ENCODE measurements at places on chromosomes 1 and 21.

DNA sequence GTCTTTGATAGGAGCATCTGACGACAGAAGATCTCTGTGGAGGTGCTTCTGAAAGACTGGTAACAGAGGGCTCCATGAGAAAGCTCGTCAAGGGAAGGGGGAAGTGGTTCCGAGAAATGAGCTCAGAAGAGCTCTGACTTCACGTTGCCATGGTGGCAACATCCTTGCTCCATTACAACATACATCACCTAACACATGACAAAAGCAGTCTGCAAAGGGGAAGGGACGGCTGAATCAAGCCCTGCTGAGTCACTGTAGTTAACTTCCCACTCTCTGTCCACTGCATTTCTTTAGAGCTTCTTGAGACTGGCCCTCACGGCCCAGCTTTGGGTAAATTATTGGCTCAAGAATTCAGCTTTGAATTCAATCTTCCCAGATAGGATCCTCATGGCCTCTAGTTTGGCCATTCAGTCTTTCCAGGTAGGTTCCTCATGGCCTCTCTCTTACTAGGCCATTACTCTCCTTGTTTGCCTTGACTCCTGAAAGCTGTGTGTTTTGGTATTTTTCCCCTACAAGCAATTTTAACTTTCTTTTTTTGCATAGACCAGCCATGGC lies 88.0 kb upstream of the ZNF648 start:
- DNase-seq: peak; percentile 16

GRCh38 chr1:202283379-202283844 lies 58.3 kb downstream of the UBE2T start:
- DNase-seq: peak; percentile 99

DNA sequence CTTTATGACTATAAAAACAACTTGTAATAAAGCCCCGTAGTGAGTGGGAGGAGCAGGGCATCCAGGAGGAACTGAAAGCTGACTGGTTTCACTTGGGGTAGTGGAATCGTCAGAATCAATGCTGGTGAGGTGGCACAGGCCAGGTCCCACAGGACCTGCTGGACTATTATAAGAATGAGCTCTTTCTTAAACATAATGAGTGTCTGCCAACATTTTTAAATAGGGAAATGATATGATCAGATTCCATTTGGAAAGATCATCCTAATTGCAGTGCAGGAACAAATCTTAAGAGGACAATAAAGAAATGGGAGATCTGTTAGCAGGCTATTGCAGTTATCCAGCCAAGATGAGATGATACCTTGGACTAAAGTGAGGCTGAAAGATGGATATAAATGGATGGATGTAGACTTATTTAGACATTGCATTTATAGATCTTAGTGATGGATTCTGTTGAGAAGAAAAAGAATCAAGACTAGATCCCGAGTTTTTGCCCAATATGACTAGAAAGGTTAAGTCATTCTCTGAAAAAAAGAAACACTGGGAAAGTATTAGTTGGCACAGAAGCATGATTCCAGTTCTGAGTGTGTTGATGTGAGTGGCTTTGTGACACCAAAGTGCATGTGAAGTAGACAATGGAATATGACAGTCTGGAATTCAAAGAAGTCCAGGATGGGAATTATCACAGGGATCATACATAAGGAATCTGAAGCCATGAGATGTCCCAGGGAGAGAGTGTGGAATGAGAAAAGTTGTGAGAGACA lies 153.3 kb upstream of the SGIP1 start:
- DNase-seq: no peak

- DNase-seq: no peak
These were observed 65.8 kb downstream of the LMO4 start for GRCh38 chr1:87394513-87394912.

DNA sequence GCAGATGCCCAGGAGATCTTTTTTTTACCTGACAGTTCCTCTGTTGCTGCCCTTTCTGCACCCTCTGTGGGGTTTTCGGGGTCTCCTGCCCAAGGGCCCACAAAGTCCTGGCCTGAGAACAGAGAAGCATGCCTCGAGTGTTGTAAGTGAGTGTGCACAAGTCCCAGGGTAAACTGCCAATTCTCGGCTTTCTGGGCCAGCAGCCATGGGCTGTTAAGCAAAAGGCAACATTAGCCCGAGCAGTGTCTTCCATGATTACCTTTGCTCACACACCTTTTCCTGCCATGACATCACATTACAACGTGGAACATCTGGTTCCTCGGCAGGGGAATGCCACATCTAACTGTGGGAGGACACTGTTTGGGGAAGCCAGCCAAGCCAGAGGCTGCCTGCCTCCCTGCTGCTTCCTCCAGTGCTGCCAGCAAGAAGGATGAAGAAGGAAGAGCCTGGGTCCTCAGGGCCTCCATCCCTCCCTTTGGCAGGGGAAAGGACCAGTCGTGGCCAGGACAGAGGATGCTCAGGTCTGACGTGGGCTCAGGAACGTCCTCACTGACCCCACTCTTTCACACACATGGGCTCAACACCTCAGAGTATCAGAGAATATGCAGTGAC lies 485.9 kb downstream of the OMA1 start:
- DNase-seq: no peak

- no peak for DNase-seq
These were observed 11.5 kb upstream of the NTPCR start for GRCh38 chr1:232938926-232939325.

DNA sequence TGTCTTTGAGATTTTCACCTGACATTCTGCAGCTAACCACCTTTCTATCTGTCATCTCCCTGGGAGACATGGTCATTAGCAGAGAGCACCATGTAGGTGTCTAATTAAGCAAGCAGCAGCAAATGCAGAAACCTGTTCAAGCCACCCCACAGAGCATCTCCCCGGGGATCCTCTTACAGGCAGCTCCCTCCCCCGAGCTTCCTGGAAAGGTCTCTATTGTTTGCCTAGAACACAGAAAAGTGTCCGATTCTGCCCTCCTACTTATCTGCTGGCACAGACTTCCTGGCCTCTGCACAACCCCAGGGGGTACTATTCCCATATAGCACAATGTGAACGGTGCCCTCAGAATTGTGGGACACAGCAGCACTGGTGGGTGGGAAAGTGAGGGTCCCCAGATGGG lies 46.1 kb downstream of the PLEKHA6 start:
- DNase-seq: no peak

DNA sequence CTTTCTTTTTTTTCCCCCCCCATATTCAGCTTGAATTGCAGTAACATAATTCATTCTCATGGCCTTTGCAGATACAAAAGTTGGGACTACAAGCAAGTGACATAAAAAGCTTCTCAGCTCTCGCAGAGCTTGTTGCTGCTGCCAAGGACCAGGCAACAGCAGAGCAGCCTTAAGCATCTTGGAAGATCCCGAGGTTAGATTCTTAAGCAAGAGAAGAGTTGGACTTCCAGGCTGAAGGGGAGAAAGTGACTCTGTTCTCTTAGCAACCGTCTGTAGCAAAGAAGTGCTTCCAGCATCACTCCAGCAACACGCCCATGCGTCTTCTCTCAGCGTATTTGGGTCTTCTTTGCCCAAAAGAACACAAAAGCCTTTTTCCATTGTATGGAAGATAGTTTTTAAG lies 20.7 kb downstream of the AGT start:
- DNase-seq: no peak

- no peak for DNase-seq
These were observed 31.8 kb upstream of the CFHR4 start for GRCh38 chr1:196856053-196856452.

- DNase-seq: no peak
These were observed 10.0 kb downstream of the RBM34 start for GRCh38 chr1:235151033-235151432.

DNA sequence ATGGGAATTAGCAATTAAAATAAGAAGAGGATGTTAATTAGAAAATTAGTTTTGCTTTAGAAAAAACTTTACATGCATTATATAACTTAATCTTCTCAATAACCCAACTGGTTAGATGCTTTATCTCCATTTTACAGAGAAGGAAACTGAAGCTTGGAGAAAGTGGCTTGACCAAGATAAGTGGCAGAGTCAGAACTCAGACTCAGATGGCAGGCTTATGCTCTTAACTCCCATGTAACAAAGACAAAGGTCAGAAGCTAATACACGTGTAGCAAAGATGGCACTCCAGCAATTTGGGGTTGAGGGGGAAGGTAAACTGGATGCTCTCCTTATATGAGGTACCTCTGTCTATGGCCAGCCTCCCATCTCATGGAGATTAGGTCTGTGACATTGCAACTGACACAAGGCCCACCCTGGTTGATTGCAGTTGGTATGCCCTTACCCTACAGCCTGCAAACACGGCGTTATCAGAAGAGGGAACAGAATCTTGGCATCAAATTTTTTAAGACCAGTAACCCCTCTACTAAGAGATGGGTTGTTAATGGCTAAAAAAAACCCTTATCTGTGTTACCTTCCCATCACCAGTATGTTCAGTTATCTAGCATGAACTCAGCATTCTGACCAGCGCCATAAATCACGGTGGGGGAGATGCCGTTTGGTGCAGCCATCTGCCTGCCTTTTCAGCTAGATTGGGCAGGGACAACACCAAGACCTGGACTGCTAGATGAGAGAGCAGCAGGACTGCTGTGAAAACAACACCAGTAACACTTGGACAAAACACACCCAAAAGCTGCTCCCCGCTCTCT lies 97.0 kb downstream of the UBR4 start:
- DNase-seq: no peak

DNA sequence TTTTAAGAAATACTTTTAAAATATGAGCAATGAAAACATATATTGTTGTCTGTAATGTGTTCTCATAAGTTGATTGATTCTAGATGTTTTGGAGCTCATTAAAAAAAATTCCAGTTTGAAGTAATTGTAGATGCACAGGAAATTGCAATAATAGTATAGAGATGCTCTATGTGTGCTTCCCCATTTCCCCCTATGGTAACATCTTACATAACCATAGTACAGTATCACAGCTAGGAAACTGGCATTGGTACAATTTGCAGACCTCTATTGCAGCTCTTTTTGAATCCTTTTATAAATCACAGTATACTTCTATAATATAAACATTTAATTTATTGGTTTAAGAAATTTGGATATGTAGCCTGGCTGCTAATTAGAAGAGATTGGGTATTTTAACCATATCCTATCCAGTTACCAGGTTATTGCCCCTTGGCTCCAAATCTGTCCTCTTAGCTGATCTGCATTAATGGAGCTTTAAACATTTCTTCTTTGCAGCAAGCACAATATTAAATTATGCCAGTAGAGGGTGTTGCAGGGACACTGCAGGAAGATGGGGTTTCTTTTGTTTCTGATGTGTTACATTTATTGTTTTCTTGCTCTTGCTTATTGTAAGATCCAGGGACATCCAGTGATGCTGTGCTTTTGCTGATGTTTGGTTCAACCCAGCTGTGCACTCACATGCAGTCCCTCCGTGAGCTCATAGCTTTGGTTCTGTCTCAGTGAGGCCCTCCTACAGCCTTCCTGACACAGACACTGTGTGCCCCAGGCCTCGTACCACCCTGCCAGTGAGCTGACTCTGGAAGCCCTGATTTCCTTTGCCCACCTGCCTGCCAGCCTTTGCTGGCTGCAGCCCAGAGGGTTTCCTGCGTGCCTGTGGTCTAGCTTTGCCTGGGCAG lies 103.3 kb downstream of the RABGAP1L start:
- peak; percentile 60 for DNase-seq

- no peak for DNase-seq
These were observed 30.4 kb downstream of the PRRX1 start for GRCh38 chr1:170694172-170694926.

DNA sequence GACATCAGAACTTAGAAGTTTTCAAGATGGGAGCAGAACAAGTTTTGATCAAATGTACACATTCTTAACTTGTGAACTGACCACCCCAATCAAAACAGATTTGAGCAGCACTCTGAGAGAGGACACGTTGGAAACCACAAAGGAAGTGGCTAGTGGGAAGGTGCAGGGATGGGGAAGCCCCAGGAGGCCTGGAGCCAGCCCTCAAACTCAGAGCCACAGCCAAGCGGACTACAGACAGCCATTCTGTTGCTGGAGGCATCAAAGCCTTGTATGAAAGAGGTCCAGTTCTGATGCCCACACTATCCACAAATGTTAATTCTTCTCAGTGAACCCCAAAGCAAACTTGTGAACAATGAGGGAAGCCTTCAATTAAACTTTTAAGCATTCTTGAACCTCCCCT lies 143.6 kb upstream of the RAB4A start:
- peak; percentile 26 for DNase-seq

DNA sequence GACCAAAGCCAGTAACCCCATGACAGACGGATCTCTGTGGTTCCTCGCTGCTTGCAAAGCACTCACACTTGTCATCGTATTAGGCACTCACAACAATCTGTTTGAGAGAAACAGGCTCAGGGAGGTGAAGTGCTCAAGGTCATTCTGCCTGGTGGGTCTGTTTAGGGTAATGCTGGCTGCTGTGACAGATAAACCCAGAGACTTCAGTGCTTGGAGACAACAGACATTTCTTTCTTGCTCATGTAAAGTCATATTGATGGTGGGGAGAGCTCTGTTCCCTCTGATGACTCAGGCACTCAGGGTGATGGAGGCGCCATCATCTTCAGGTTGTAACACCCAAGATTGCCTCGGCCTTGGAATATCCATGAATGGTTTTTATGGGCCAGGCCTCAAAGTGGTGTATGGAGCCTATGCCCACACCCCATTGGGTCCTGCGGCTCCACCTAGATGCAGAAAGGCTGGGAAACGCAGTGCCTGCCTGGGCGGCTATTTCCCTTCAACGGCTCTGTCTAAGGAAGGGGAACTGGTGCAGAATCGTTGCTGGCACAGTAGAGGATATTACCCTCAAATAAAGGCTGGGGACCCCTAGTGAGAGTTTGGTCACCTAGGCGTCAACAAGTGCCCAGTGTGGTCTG lies 71.6 kb upstream of the SELENON start:
- DNase-seq: no peak

DNA sequence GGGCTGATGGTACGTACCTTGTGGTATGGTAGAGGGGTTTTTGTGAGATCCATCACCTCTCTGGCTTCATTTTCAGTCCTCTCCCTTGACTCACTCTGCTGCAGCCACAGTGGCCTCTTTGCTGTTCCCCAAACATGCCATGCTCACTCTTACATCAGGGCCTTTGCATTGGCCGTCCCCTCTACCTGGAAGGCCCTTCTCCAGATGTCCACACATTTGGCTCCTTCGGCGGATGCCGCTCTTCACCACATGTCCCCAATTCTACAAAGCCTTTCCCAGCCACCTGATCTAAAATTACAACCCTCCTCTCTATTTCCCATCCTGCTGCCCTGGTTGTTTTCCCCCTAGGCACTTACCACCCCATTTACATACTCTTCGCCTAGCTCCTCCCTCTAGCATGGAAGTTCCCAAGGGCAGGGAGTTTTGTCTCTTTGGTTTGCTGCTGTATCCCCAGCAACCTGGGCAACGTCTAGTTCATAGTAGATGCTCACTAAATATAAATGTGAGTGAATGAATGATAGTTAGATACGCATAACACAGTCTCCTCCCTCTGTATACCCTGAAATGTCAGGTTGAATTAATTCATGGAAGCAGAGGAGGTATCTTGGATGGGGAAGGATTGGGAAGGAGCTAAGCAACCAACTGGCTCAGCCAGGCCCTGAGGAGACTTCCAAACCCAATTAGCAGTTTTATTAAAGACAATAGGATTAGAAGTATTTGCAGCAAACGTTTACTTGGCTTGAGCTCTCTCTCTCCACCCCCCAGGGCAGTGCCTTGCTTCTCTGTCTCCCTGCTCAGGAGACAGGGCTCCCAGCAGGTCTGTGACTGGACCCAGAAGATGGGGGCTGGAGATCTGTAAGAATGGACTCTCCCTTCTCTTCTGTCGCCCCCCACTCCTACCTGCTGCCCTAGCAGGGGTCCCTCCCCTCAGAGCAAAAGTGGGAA lies 264.2 kb downstream of the GRIK3 start:
- DNase-seq: no peak

- DNase-seq: no peak
These were observed 4.8 kb upstream of the MYSM1 start for GRCh38 chr1:58704616-58705021.

- DNase-seq: no peak
These were observed 149.5 kb downstream of the FGGY start for GRCh38 chr1:59446257-59446901.

GRCh38 chr1:183942933-183943693 lies 94.4 kb downstream of the COLGALT2 start:
- DNase-seq: no peak
